ENCODE measurements at places on chromosomes 2 and 18.

GRCh38 chr2:156573710-156574109, 137.5 kb downstream of the GPD2 start:
- no peak for DNase-seq

DNA sequence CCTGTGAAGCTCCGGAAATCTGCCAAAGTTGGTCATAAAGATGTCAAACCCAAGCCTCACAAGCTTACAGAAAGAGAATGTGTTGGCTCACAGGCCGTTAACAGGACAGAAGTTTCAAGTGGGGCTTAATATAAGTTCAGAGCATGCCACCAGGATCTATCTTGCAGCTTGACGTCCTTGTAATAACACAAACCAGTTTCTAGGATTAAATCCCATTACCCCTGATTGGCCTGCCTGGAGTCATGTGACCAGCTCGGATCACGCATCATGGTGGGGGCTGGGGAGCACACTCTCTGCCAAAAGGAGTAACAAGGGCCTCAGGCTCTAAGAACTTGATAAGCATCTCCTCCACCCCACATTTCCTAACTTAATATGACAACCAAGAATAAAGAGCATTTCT, 38.9 kb upstream of the SCG2 start:
- no peak for DNase-seq

- no peak for DNase-seq
Observed at GRCh38 chr18:77079954-77080682, 52.5 kb downstream of the MBP start.

- no peak for DNase-seq
Observed at GRCh38 chr2:9763356-9764152, 79.7 kb upstream of the TAF1B start.

DNA sequence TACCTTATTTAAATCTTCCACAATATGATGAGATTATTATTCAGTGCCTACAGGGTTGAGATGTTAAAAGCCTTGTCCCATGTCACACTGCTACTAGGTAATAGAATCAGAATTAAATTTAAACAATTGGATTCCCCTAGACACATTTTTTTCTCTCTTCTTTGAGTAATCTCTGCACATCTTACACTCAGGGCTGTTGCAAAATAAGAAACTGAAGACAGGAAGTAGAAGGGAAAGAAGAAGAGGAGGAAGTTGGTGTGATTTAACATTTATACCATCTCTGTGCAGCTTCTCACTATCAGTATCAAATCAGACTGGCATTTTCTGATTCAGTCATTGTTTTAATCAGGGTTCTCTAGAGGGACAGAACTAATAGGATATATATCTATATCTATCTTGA, 677.6 kb downstream of the IRS1 start:
- no peak for DNase-seq

GRCh38 chr2:65969161-65969560, 465.8 kb upstream of the MEIS1 start:
- no peak for DNase-seq

DNA sequence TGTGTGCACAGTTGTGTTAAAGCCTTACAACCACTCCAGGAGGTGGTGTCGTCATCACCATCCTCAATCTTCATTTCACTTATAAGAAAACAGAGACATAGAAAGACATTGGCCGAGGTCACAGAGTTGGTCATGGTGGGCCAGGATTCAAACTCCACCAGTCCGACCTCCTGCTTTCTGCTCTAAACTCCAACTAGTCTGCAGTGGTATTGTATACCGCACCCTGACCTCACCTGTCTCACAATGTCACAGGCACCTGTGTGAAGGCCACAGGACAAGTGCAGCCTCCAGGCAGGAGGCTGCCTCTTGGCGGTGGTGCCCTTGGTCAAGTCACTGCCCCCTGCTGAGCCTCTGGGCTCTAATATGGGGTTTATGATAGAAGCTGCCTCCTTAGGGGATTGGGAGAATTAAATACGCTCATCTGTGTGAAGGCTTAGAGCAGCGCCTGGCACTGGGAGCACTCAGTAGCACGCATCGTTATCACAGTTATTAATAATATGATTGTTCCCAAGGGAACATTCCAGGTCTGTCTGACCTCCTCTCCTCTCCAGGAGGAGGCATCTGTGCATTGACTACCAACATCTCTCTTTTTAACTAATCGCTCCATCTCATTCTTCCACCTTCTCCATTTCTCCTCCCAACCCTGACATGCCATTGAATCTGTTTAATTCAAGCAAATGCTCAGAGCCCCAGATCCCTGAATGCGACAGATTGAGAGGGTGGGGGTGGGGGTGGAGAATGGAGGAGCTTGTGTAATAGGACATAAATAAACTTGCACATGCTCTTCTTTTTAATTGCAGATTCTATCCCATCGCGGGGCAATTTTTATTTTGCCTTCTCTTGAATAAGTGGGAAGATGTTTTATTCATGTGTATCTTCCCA, 112.7 kb downstream of the MCFD2 start:
- DNase-seq, result no peak
